ENCODE measurements at places on chromosomes 2 and 18. TPM values are rescaled to one million over a fixed set of nuclear protein-coding genes. Genes with fewer than 3 reads are reported as not detected.

SPATA3 gene
- total RNA-seq, result not detected

MAL gene
- 1.7 TPM for total RNA-seq

AQP12B gene
- not detected for total RNA-seq

MAB21L4 gene
- total RNA-seq, result 0.48 TPM

SGPP2 gene
- 1.7 TPM for total RNA-seq

CCDC85A gene
- total RNA-seq, result 2.1 TPM

ACADL gene
- total RNA-seq, result 12.1 TPM

INHA gene
- 78.3 TPM for total RNA-seq

ASAP2 gene
- 17.3 TPM for total RNA-seq

DNA sequence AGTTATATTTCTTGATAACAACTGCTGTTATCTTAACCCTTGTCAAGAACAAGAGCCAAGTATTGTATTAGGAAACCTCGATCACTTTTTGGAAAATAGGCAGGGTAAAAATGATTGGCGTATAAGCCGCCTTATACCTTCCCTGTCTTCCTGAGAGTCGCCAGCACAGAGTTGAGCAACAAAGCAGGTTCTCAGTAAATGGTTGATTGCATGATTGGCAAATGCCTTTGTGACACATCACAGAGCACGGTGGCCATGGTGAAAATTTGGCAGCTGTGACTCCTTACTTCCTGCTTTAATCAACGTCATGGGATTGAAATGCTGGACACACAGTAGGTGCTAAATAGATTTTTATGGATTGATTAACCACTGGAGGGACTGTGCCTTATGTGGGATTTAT lies 3.9 kb upstream of the KLHL29 start:
- DNase-seq, result no peak

DNA sequence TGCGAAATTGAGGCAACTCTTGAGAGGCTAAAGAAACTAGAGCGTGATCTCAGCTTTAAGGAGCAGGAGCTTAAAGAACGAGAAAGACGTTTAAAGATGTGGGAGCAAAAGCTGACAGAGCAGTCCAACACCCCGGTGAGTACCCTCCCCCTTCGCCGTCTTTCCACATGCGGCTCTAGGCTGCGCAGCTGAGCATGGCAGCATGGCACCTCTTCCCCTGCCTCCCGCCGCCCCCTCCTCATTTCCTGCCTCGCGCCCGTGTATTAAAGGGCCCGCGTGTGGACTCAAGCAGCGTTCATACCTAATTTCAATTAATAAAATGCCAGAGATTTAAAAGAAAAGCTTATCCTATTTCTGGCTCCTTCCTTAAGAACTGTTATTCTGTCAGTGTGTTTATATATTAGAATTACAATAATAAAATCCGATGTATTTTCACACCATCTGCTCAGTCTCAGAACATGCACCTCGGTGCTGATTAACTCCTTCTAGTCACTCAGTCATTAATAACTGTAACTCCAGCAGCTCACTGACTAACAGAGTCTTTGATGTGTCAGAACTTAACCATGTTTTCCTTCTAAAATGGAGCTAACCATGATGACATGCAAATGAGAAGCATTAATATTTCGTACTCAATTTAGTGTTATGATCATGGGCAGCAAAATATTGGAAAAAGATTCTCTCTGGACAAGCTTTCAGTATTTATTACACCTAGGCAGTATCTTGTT lies 137.4 kb upstream of the CDCA7 start:
- DNase-seq, result no peak

DNA sequence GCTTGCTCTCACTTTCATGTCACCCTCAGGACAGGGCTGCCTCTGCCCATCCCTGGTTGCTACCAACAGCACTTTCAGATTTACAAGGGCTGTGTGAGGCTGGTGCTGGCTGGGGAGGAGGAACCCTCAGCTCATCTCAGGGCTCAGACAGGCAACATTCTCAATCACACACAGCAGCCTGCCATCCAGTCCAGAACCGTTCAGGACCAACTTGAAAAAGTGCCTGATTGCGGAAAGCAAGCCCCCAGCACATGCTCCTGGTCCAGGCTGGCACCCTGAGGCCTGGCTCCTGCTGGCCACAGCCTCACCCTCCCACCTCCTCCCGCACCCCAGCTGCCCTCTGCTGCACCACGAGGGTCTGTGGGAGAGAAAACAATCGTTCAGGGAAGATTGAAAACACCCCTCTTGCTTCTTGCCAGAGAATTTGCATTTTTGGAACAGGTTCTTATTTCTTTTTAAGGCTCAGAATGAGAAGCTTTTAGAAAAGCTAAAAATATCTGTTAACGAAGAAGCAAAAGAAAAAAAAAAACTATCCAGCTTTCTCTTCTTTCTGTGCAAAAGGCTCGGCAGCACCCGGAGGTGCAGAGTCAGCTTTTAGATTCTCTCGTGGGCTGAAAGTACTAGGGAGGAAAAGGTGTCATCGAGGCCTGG lies 403.8 kb upstream of the ID2 start:
- peak; percentile 37 for DNase-seq

- no peak for DNase-seq
These were observed 12.4 kb upstream of the FOSL2 start for GRCh38 chr2:28380219-28380618.

DNA sequence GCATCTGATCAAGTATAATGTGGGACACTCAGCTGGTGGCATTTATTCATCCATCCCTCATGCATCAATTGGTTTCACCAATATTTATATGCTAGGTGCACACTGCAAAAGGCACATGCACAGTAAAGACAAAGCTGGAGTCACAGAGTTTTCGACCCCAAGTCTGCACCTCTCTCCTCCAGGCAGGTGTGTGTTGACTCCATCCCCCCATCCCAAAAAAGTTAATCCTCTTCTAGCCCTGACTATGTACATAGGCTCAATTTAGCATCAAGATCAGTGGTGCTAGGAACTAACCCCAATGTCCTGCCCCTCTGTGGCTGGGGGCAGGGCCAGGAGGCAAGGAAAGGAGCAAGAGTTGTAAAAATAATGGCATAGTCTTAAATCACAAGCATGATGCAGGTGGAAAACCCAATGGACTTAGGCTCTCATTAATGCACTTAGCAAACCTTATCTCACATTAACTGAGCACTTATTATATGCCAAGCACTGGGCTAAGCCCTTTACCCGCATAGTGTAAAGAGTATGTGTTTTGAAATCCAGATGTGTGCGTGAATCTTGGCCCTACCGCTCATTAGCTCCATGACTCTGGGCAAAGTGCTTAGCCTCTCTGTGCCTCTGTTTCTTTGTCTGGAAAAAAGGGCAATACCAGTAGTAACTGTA lies 3.1 kb downstream of the EVA1A start:
- no peak for DNase-seq

DNA sequence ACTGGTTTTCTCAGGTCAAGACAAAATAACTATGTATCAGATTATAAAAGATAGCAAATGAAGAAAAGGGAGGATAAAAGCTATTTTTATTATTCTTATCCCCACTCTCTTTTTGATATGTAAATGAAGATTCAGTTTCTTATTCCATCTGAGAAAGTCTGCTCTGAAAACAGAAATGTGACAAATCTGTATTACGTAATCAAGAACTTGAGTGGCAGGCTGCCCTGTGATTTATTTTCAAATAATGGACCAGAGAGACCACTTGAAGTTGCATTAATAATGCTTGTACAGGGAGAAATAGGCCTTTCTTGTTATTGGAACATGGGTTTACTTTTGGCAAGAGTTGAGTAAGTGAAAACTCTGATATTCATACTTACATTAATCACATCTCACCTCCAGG lies 727.4 kb downstream of the DPP10 start:
- DNase-seq, result no peak

GRCh38 chr2:216679658-216680024 lies 15.7 kb downstream of the IGFBP5 start:
- DNase-seq, result peak; percentile 54

GRCh38 chr18:14927701-14928100 lies 179.7 kb downstream of the ANKRD30B start:
- no peak for DNase-seq

DNA sequence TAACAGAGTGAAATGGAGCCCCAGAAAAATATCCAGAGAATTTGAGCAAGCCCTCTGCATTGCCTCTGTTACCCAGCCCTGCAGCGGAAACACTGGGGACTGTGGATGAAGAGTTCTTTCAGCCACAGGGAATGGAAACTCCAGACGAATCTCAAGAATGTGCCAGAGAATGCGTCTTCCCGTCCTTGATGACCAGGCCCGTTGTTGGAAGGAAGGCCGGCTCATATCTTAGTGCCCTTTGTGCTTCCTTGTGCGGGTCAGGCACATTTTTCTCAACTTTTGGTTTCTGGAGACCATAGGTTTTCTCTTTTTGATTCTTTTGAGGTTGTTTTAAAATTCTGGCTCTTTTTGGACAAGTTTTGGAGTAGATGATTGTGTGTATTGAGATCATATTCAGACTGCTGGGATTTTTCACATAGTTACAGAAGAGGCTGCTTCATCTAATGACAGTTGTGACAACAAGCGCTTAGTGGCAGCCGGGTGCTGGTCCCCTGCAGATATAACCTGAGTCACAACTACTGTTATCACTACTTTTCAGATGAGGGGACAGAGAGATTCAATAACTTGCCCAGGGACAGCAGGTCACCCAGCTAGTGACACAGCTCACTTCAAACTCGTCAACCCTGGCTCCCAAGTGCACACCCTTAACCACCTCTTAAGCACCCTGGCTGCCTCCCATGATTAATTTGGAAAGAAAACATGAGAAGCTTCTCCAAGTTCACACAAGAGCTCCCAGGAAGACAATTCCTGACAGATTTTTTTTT lies 15.7 kb downstream of the MAL start:
- no peak for DNase-seq

GRCh38 chr2:201440182-201440581 lies 11.1 kb downstream of the TRAK2 start:
- no peak for DNase-seq

DNA sequence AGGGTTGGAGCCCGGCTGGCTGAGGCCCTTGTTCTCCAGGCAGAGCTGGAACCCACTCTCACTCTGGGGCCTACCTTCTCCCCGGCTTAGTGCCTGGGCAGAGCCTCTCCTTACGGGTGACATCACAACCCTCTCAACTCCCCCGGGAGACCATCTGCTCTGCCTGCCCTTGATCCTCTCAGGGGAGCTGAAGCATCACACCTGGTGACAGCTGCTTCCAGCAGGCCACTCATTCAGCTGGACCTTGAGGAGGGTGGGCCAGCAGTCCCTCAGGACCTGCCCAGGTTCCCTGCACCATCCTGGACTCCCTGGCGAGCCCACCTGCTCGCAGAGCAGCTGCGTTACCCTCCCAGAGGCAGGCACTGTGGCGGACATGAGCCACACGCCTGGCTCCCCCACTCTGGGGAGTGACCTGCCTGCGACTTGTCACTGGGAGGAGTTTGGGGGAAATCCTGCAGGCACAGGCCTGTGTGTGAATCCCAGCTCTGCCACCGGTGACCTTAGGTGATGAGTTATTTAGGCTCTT lies 13.1 kb downstream of the HS6ST1 start:
- DNase-seq, result no peak

DNA sequence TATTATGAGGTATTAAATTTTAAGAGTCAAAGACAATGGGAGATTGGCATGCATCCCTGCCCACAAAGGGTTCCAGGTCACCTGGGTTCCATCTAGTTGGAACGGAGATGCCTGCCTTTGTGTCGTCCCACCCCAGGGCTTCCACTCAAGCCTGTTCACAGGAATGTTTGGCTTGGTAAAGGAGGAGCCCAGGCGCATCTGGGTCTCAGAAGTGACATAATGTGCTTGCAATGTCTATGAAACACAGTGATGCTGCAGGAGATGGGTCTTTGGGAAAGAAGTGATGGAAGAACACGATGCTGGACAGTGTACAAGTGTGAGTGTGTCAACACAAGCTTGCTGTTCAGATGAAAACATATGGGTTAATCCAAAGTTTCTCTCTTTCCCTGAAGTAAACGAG lies 49.6 kb upstream of the ZNF396 start:
- DNase-seq, result no peak

DNA sequence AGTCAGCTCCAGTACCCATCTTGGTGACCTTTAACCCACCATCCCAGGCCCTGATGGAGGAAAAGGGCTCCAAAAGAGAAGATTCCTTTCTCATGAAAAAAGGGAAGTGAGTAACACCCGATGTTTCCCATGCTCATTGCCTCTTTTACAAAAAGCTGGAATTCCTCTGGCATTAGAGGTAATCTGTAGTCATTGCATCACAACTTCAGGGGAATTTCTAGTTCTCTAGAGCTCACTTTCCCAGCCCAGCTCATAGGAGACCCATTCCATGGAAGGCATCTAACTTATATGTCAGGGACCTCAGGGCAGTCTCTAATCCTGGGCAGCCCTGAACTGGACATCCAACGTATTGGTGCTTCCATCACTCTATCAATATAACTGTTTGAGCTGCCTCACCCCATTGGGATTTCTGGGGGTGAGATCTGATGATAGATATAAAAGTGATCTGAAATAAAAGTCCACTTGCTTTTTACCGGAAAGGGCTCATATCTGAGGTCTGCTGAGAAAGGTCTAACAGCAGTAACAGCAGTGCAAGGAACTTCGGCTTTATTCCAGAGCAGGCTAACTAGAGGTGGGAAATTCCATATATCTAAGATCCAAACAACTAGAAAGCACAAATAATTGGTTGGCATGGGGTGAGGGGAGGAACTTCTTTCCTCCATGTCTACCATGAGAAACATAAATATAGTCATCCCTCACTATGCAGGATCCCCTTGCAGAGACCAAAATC lies 106.1 kb downstream of the ETAA1 start:
- DNase-seq, result no peak

DNA sequence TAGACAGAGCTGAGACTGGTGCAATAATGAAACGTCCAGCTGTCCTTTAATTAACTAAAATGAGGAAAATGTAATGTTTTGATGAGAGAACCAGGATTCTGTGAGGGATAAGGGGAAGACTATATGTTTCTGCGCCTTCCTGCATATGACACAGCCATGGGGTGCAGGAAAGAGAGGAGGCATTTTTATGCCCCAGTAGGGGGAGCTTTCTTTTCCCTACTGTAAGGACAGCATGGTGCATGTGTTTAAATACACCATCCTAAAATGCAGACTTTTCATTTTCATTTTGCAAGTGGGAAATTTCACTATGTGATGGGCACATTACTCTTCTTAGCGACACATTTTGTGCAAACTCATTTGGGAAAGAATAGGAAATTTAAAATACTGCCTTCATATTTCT lies 446.1 kb downstream of the ARHGAP15 start:
- no peak for DNase-seq

DNA sequence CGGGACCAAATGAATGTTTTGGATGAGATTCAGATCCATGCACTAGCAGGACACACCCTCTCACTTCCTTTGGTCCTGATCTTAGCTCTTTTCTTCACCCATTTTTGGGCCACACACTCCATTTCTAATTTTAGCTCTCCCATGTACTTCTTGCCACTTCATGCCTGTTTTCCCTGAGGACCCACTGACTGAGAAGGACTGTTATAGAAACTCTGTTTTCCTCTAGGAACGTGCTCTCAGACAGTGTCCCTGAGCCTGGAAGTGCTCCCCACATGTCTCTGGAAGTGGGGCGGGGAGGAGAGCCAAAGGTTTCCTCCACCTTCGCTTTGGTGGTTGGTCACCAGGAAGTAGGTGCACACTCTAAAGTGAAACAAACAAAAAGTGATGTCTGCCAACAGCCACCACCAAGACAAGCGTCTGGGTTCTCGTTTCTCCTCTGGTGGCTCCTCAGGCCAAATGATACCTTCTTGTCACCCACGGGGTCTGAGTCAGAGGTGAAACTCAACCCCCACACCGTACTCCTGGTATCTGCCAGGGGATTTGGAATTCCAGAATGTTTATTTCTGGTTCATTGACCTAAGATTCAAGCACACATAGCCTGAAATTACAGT lies 74.7 kb downstream of the MERTK start:
- DNase-seq, result no peak

Measured in ovary (tissue), 10 donors.